ENCODE measurements at places on chromosomes 11 and 22. TPM values are rescaled to one million over a fixed set of nuclear protein-coding genes. Genes with fewer than 3 reads are reported as not detected.

DNA sequence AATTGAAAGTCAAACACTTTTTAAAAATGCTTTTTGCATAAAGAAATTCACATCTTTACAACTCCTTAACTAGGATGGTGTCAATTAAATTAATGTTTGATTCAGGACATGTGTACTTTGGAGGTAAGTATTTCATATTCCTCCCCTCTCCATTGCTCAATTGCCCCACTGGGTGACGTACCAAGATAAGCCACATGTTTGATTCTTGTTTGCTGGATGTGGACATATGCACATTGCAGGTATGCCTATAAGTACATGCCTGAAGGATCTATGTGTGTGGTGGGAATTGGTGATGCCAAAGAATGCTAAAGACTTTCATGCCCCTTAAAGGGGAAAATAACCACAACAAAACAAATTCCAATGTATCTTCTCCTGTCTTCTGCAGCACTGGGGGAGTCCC, 5.8 kb downstream of the CD44 start:
- H3K4me3 ChIP-seq: no peak overlapping the region
- H3K27ac ChIP-seq: no peak overlapping the region
- H3K36me3 ChIP-seq: no peaks in the 10 kb centered on the region
- peaks cover 14% of the 10 kb centered on the region for H3K4me1 ChIP-seq
- DNase-seq: no peak

Gene OR51T1
- total RNA-seq: not detected

- H3K36me3 ChIP-seq: no peaks in the 10 kb centered on the region
- no peak overlapping the region for H3K27ac ChIP-seq
- H3K27me3 ChIP-seq: peaks cover 30% of the 10 kb centered on the region
Observed at GRCh38 chr11:45663486-45664375, 1.7 kb downstream of the CHST1 start.

Gene CDC42EP2
- 3.9 TPM for total RNA-seq

All from adrenal gland (tissue), 19 donors.